ENCODE measurements at places on chromosomes 16 and 17. TPM values are rescaled to one million over a fixed set of nuclear protein-coding genes. Genes with fewer than 3 reads are reported as not detected.

DNASE1L2 gene
- total RNA-seq: 1.7 TPM

P2RX5 gene
- total RNA-seq: 26.5 TPM

CCL7 gene
- 0.61 TPM for total RNA-seq

CES4A gene
- total RNA-seq: 1.6 TPM

SOX9 gene
- 13.7 TPM for total RNA-seq

PDE6G gene
- 2.5 TPM for total RNA-seq

CCDC40 gene
- total RNA-seq: 4.5 TPM

MT1H gene
- not detected for total RNA-seq

KIF19 gene
- 0.01 TPM for total RNA-seq

EXOC3L1 gene
- total RNA-seq: not detected

ACSM3 gene
- total RNA-seq: 4.5 TPM

KRTAP4-7 gene
- total RNA-seq: not detected

TBX2 gene
- 8.0 TPM for total RNA-seq

Data from A549 treated with CpdA at 1 μM for 4 hours (cell line).